Stimulated activated CD8-positive, alpha-beta memory T cell treated with anti-CD3 and anti-CD28 coated beads, Interleukin-12 subunit alpha, Interleukin-12 subunit beta, amount 100 ng/mL, for 4 hours (primary cell): ENCODE measurements at places on chromosomes 3 and 15.

DNA sequence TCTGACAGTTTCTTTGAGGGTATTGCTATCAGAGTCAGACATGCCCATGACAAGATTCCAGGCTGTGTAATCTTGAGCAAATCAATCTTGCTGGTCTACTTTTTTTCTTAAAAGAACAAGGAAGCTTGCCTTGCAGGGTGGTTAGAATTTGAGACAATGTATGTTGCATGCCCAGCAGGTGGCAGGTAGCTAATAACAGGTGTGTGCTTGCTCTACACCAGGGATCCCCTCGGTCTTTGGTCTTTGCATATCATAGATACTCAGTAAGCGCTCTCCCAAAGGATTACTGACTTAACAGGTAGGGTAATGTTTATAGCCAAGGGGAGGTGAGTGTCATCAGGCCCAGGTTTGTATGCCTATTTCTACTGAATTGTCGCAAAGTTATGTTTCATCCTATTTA, 37.3 kb downstream of the CACNA1D start:
- DNase-seq: no peak

GRCh38 chr3:115947325-115947724, 324.0 kb downstream of the GAP43 start:
- no peak for DNase-seq

DNA sequence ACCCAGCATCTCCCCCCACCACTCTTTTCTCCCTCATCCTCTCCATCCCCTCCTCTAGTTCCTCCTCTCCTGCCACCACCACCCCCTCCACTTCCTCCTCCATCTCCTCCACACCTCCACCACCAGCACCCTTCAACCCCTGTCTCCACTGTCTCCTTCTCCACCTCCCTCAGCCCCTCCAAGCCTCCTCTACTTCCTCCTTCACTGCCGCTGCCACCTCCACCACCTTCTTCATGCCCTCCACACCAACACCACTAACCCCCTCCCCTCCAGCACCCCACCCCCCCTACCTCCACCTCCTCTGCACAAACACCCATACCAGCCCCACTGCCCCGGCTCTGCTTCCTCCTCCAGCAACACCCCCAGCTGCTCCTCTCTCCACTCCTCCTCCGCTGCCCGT, 88.0 kb downstream of the HES1 start:
- no peak for DNase-seq

GRCh38 chr3:183330881-183331280, 77.8 kb downstream of the B3GNT5 start:
- DNase-seq: no peak

GRCh38 chr15:25719101-25719985, 143.8 kb downstream of the ATP10A start:
- DNase-seq: no peak

- DNase-seq: no peak
These were observed 1.1 kb upstream of the WWTR1 start for GRCh38 chr3:149658744-149659497.

- DNase-seq: peak; percentile 7
These were observed 753 bp upstream of the MYO5A start for GRCh38 chr15:52529341-52529924.

- DNase-seq: no peak
These were observed 47.7 kb upstream of the PLXND1 start for GRCh38 chr3:129654131-129654530.
